Lung microvascular endothelial cell (primary cell): ENCODE measurements at places on chromosomes 7 and 10. TPM values are rescaled to one million over a fixed set of nuclear protein-coding genes. Genes with fewer than 3 reads are reported as not detected.

Gene CPED1
- 0.20 and 0.87 TPM in 2 replicates for total RNA-seq

Gene SLC26A3
- not detected in 2 replicates for total RNA-seq

Gene AEBP1
- 9.2 and 19.8 TPM in 2 replicates for total RNA-seq

Gene STOX1
- 0.20 and 0.22 TPM in 2 replicates for total RNA-seq

Gene SLC25A40
- total RNA-seq, result 4.4 and 5.2 TPM in 2 replicates

Gene HABP2
- under 0.01 TPM in 1 of 2 replicates, not detected in the other for total RNA-seq

Gene CPSF4
- total RNA-seq, result 16.3 and 17.4 TPM in 2 replicates

Gene CCDC136
- 0.99 and 1.1 TPM in 2 replicates for total RNA-seq

Gene CREB5
- 2.4 and 3.2 TPM in 2 replicates for total RNA-seq

Gene TMEM184A
- total RNA-seq, result under 0.01 TPM in 2 replicates

Gene CYP26C1
- total RNA-seq, result 0.44 and 1.6 TPM in 2 replicates

Gene NUPR2
- total RNA-seq, result not detected in 2 replicates

Gene MMP21
- total RNA-seq, result 0.22 and 3.2 TPM in 2 replicates

Gene LBX1
- not detected in 2 replicates for total RNA-seq

Gene CYP2C19
- total RNA-seq, result not detected in 2 replicates

Gene OAT
- 82.5 and 98.1 TPM in 2 replicates for total RNA-seq

Gene CADPS2
- 44.2 and 48.0 TPM in 2 replicates for total RNA-seq

Gene CLCN1
- total RNA-seq, result not detected in 2 replicates

Gene ABHD11
- total RNA-seq, result 5.2 and 7.2 TPM in 2 replicates
